Upper lobe of left lung (tissue), 6 donors: ENCODE measurements at places on chromosomes 16 and 17.

DNA sequence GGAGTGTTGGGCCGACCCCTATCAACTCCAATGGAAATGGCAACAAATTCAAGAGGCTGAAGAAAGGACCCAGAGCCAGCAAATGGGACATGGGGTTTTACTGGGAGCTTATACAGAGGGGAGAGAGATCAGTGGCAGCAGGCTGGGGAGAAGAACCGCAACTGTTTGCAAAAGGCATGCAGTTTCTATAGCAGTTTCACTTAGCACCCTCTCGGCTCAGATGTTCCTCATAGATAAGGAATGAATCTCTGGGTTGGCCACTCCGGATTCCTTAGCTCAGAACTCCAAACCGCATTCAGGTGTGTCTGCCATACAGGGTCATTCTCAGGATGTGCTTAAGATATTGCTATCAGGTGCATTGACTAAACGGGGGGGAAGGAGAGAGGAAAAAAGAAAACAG is 71.1 kb upstream of the RPL38 start:
- DNase-seq, result no peak

- peak; percentile 95 for DNase-seq
Measured at GRCh38 chr17:1490643-1491442, 1.6 kb downstream of the MYO1C start.

- no peak for DNase-seq
Measured at GRCh38 chr17:32846143-32846542, 30.8 kb downstream of the MYO1D start.

DNA sequence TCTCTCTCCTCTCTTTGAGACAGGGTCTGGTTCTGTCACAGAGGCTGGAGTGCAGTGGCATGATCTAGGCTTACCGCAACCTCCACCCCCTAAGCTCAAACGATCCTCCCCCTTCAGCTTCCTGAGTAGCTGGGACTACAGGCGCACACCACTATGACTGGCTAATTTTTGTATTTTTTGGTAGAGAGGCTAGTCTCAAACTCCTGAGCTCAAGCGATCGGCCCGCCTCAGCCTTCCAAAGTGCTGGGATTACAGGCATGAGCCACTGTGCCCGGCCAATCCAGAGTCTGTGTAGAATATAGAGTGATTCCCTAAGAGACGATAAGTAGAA is 65.8 kb upstream of the RPH3AL start:
- DNase-seq, result no peak

- DNase-seq, result no peak
Measured at GRCh38 chr16:8391257-8391656, 199.1 kb downstream of the TMEM114 start.

- no peak for DNase-seq
Measured at GRCh38 chr17:82795615-82796014, 43.8 kb downstream of the TBCD start.

- no peak for DNase-seq
Measured at GRCh38 chr16:9154567-9155410, 63.3 kb downstream of the HAPSTR1 start.

DNA sequence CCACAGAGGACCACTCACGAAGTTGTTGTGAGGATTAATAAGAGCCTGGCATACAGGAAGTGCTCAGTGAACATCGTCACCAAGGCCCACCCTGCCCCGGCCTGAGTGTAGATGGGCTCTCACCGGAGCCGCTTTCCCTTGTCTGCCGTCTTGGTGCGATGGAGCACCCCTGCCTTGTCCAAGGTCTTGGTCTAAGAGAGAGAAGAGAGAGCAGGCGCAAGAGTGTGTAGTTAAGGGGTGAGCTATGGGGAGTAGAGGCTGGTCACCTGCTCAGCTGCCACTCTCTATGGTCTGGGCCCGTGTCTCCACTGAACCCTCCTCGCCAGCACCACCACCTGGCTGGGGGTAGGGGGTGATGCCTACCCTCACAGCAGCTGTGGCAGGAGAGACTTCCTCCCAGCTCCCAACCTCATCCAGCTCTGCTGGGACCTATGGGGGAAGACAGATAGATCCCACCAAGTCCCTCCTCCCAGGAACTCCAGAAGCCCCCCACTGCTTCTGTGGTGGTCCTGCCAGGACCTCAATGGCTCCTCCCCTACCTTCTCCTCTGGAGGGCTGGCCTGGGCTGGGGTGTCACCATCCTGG is 28.7 kb downstream of the ARHGAP27 start:
- no peak for DNase-seq

DNA sequence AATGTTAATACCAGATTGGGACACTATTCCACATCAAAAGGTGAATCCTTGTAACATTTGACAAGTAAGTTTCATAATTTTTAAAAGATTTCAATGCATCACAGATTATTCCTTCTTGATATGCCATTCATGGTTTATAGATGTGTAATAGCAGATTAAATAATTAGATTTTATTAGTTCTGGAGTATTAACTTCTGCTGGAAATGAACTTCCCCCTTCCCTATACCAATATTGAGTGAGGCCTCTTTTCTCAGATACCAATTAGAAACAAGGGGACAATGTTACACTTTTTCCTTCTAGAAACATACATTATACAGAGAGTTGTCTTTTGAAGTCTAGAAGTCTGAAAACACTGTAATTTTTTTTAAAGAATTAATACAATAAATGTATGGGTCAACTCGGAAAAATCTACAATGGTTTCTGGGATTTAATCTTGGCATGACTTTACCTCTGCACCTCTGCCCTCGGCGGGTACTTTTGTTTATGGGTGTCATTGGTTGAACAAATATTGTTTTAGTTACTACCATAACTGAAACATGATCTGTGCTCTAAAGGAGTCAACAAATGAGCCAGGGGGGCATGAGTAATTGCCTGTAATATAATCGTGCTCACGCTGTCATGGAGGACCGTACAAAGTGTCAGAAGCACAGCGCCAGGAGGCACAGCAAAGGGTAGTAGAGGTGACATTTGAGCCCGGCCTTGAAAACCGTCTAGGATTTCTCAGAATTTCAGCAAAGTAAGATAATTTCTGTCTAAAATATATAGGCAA is 8.2 kb downstream of the LRRC37B start:
- DNase-seq, result no peak

GRCh38 chr16:4373909-4374742 is 2.5 kb downstream of the VASN start:
- DNase-seq, result peak; percentile 89

DNA sequence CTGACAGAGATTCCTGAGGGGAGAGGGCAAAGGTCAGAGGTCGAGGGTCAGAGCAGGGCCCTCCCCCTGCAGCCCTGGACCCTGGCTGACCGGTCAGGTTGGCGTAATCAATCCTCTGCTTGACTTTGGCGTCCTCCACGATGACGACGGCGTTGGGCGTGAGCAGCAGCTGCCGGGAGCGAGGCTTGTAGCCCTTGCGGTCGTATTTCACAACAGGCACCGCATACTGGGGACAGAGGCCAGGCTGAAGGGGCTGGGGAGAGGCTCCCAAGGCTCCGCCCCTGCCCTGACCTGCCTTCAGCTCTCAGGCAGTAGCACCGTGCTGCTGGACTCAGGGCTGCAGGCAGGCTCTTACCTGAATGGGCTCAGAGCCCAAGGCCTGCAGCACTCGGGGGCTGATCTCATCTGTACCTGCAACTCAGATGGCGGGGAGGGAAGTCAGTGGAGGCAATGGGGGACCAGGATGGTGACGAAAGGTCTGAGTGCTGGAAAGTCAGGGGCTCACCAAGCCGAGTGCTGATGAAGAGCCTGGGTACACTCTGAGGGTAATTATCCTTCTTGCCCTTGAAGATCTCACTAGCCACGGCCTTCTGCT is 12.0 kb upstream of the CRK start:
- peak; percentile 94 for DNase-seq

- no peak for DNase-seq
Measured at GRCh38 chr17:72598695-72599094, 477.9 kb downstream of the SOX9 start.

DNA sequence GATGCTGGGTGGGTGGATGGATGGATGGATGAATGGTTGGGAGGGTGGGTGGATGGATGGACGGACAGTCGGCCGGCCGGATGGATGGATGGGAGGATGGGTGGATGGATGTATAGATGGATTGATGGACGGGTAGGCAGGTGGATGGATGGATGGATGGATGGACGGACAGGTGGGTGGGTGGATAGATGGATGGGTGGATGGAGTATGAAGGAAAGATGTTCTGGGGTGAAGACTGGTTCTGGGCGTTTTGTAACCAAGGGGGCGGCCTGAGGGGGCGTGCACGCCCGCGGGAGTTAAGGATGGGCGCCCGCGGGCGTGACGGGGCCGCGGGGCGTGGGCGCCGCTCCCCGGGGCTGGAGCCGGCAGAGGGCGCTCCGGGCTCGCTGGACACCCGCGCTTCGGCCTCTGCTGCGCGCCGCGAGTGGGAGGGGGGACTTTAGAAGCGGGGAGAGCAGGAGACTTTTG is at the start of gene NECAB2:
TSS of gene NECAB2 (plus strand) at position 407 of the 468 bp plus-strand sequence. CDS start 405 bp downstream, outside the sequence.
- DNase-seq, result no peak

- DNase-seq, result peak; percentile 89
Measured at GRCh38 chr16:29290631-29291247, 115.8 kb downstream of the NPIPB11 start.

DNA sequence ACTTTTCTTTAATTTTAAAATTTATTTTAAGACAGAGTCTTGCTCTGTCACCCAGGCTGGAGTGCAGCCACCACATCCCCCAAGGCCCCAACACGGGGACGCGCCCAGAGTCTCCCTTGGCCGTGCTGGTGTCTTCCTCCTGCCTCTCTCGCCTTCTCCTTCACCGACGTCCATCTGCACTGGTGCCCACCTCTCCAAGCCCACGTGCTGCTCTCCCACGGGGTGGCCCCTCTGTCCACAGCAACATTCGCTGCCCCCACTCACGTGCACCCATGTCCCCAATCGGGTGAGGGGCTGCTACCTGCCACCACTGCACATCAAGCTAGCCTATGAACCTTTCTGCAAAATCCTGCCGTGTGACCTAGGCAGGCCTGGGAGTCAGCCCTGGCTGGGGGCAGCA is 3.1 kb downstream of the TMEM204 start:
- peak; percentile 53 for DNase-seq

DNA sequence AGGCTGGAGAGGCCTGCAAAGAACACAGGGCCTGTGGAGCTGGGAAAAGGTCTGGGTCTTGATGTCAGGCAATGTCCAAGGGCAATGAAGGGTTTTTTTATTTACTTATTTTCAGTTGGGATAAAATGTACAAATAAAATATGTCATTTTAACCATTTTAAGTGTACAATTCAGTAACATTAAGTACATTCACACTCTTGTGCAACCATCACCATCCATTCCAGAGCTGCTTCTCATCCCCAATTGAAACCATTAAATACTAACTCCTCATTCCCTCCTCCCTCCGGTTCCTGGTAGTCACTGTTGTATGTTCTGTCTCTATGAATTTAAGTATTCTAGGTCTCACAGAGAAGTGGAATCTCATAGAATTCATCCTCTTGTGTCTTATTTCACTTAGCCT is 444.7 kb downstream of the HS3ST3B1 start:
- DNase-seq, result no peak

DNA sequence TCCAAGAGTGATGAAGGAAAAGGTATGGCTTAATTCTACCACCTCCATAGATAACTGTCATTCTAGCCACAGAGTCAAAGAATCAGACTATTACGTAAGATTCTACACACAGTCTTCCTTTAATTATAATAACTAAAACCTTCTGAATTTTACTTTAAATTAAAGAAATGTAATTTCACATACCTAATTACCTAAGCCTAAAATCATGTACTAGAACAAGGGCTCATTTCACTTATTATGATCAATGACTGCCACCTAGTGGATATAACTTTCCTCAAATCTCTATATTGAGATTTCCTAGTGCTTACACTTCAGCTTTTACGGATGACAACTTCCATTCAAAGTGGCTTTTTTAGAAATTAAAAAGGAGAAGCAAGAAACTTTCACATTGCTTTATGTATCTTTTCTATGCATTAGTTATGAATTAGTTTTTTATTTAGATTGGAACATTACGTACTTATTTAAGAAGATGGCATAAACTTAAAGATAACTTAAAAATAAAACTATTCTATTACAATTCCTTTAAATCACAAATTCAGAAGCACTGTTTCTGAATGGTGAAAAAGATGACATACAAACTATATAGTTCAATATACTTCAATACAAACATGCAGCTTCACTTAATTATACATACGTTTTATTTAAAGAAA is 18.2 kb upstream of the ABCA10 start:
- no peak for DNase-seq

GRCh38 chr16:77767211-77767610 is 21.2 kb upstream of the VAT1L start:
- DNase-seq, result no peak

DNA sequence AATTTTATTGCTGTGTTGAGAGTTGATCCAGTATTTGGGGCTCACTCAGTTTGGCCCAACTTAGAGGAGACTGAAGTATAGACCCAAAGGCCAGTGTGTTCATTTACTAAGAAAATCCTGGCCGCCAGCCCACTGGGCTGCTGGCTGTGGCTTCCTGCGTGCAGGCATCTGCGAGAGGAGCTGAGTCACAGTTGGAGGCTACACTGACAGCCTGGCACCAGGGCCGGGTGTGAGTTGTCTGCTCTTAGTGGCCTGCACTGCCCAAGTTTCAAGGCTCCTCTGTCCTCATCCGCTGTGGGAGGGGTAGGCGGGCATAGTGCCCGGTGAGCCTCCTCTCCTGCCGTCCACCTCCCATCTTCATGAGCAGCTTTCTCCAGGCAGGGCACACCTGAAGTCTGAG is 54.2 kb downstream of the PLD6 start:
- peak; percentile 69 for DNase-seq

DNA sequence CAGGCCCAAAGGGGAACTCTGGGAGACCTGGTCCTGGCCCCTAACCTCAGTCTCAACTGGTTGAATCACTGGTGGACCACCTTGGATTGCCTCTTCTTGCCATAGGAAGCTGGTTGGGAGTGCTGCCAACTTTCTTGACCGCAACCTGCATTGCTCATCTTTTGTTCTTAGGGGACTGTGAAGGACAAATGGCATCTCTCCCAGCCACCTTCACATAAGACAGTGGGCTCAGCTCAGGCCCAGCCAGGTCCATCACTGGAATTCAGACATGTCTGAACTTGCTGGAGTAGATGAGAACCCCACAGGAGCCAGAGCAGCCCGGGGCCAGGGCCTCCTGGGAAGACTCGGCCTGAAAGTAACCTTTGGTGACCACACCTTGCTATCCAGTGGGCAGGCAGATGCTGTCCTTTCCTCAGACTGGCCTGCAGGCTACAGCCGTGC is 18.8 kb downstream of the ADORA2B start:
- DNase-seq, result no peak

DNA sequence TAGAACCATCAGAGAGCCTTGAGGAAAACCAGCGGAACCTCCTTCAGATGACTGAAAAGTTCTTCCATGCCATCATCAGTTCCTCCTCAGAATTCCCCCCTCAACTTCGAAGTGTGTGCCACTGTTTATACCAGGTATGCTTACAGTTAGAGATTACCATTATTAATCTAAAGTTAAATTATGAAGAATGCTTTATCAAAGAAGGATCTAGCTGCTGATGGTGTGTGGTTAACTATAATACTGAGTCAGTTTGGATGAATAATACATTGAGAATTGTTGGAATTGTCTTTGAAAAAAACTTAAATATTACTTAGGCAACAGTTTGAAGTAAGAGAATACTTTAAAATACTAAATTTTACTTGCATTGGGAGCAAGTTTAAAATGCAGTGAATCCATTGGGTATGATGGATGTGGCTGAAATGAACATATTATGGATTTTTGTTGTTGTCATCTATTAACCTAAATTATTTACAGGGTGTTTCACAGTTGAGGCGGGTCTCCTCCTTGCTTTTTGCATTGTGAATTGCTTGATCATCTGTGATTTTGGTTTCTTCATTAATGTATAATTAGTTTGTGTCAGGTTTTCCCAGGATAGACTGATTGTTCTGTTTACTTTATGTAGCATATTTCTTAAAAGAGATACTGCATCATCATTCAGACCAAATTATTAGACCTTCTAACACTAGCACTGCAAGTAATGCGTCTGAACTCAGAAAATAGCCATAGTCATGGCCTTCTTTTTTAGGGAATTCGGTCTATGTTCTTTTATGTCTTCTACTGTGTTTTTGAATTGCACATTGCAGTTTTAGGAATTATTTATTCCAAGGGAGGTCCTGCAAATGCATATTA is 47.8 kb downstream of the OMG start:
- no peak for DNase-seq
